Left colon (tissue), 2 donors: ENCODE measurements at places on chromosomes 6 and 20. TPM values are rescaled to one million over a fixed set of nuclear protein-coding genes. Genes with fewer than 3 reads are reported as not detected.

TAPBP gene
- 283 TPM for total RNA-seq

SMAP1 gene
- total RNA-seq, result 47.4 TPM

SMLR1 gene
- not detected for total RNA-seq

PRSS35 gene
- not detected for total RNA-seq

MGME1 gene
- total RNA-seq, result 22.0 TPM

SIM1 gene
- not detected for total RNA-seq

SLC22A3 gene
- 2.0 TPM for total RNA-seq

CYP24A1 gene
- not detected for total RNA-seq

DNPH1 gene
- 65.7 TPM for total RNA-seq
